Cerebellar nuclear complex (tissue), 1 donor: ENCODE measurements at places on chromosomes 16 and 17.

- DNase-seq: no peak
Measured at GRCh38 chr16:15996432-15997109, 47.2 kb downstream of the ABCC1 start.

DNA sequence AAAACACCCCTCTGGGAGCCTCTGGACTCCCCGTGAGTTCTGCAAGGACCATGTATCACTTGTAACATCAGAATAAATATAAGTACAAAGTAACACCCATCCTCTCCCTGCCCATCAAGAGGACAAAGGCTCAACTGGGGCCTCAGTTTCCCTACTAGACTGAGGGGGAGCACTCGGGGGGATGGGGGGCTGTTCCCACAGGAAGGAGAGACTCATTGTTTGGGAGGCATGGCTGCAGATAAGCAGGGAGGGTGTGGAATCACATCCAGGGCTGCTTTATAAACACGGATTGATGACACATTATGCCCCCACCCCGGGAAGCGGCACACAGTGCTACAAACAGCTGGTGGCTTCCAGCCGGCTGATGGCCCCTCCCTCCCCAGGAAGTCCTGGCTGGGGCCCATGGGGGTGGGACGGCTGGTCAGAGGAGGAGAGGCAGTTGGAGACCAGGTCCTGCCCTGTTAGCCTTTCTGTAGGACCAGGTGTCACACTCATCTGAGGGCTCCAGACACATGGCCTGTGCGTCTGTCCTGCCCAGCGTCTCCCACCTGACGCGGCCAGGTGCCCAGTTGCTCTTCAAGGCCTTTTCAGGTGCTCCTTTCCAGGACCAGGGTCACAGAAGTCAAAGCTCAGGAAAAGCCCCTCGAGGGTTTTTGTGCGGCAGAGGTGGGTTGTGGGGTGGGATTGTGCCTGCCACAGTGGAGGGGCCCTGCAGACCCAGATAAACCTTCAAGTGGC is 1.3 kb upstream of the MPG start:
- DNase-seq: no peak

DNA sequence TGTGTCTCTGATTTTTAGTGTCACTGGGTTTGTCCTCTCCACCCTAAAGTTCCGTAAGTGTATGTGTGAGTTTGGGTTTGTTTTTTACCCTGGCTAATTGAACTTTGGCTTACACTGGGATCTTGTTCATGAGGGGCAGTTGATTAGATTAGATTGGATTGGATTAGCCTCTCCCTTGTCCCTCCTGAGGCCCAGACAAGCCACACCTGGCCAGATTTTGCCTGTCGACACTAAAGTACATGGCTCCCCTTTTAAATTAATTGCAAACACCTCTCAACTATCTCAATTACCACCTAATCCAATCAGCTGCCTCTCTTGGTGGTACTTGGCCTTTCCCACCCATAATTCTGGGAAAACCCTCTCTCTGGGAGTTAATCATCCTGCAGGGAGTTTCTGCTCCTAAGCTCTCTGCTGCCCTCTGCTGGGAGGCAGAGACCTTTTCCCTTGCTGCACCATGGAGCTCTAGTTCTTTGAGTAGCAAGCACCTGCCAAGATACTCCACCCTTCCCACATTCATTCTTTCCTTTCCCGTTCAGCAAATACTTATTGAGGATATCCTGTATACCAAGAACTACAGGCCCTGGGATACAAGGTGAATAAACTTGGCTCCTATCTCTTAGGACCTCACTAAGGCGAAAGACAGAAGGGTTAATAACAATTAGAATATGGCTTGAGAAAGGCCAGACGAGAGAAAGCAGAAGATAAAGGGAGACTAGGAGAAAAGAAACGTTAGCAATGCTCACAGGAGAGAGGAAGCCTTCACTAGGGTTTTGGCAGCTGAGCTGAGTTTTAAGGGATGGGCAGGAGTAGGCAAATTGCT is 60.0 kb upstream of the MPHOSPH6 start:
- no peak for DNase-seq

DNA sequence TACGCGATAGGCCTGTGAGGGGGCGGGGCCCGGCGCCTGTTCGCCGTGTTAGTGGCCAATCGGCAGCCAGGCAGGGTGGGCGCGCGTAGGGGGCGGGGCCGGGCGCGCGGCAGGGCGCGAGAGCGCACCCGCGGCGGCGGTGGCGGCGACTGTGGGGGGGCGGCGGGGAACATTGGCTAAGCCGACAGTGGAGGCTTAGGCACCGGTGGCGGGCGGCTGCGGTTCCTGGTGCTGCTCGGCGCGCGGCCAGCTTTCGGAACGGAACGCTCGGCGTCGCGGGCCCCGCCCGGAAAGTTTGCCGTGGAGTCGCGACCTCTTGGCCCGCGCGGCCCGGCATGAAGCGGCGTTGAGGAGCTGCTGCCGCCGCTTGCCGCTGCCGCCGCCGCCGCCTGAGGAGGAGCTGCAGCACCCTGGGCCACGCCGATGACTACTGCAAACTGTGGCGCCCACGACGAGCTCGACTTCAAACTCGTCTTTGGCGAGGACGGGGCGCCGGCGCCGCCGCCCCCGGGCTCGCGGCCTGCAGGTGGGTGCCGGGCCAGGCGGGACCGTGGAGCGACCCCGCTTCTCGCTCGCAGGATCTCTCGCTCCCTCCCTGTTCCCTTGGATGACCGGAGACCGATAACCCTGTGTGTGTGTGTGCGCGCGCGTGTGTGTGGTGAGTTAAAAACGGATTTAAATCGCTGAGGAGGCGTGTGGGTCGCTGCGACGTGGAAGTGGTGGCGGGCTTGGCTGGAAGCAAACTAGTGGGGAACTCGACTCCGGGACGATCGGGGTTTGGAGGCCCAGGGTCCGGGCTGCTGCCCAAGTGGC is at the start of gene NFATC3:
Gene NFATC3, plus strand, starts transcription at position 112 of the 813 bp plus-strand sequence. Its CDS starts 312 bp downstream, at position 424.
- no peak for DNase-seq

DNA sequence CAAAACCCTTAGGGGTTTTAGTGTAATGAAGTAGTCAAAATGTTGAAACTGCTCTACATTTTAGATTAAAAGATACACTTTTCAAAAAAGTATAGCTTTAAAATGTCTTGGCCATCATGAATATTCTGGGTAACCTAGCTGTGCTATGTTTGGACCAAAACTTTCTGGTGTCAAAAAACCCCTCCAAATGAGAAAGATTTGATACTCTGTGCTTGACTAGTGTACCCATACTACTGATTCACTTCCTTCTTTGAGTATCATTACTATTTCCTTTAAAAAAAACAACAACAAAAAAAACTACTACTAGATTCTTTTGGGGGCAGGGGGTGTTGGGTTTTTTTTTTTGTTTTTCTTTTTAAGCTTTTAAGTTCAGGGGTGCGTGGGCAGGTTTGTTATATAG is 37.3 kb downstream of the PTRH2 start:
- no peak for DNase-seq

- no peak for DNase-seq
Measured at GRCh38 chr16:82655072-82655714, 28.4 kb downstream of the CDH13 start.

- no peak for DNase-seq
Measured at GRCh38 chr17:6427279-6427781, 7.6 kb downstream of the AIPL1 start.

- DNase-seq: no peak
Measured at GRCh38 chr17:76414334-76415295, 30.2 kb downstream of the SPHK1 start.

- no peak for DNase-seq
Measured at GRCh38 chr16:50464325-50465290, 83.6 kb upstream of the NKD1 start.

- no peak for DNase-seq
Measured at GRCh38 chr17:56125830-56126819, 27.1 kb upstream of the ANKFN1 start.

DNA sequence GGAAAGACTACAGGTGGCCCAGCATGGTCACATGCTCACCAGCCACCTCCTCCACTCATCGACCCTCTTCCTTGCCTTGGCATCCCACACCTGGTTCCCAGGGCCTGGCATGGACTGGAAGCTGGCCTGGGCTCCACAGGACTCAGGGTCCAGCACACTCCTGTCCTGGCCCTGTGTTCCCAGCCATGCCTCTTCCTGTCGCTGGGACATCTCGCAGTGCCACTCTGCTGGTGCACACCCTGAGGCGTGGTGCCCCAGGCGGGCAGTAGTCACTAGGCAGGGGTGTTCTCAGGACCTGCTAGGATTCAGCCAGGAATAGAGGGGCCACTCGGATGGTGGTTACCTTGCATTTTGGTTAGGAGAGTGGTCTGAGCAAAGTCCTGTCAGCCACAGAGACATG is 99.4 kb downstream of the AMFR start:
- no peak for DNase-seq

DNA sequence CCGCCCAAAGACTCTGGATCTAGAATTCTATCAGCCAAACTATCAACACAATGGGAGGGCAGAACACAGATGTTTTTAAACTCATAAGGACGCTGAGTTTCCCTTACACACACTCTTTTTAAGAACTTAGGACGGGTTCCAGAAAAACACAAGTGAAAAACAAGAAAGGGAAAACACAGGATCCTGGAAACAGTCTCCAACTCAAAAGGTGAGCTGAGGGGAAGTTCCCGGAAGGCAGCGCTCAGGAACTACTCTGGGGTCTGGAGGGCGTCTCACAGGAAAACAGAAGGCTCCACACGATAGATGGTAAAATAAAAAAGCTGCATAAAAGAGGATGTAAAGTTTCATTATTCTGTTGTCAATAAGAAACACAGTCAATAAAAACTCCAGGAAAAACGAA is 80.2 kb upstream of the DOC2B start:
- no peak for DNase-seq

DNA sequence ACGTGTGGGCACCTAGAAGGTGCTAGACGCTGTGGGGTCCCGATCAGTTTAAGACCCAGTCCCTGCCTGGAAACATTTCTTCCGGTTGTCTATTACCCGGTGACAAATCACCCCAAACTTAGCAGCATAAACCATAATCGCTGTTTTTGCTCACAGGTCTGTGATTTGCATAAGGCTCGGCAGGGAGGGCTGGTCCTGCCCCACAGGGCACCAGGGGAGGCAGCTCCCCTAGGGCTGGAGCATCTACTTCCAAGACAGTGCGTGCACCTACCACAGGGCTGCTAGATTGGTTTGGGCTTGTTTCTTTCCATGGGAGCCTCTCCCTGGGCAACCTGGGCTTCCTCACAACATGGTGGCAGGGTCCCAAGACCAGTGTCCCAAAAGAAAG is 214.5 kb upstream of the CIBAR2 start:
- no peak for DNase-seq

- no peak for DNase-seq
Measured at GRCh38 chr16:23374721-23375510, 72.8 kb downstream of the SCNN1B start.

GRCh38 chr16:19436540-19436939 is 18.9 kb downstream of the TMC5 start:
- no peak for DNase-seq

DNA sequence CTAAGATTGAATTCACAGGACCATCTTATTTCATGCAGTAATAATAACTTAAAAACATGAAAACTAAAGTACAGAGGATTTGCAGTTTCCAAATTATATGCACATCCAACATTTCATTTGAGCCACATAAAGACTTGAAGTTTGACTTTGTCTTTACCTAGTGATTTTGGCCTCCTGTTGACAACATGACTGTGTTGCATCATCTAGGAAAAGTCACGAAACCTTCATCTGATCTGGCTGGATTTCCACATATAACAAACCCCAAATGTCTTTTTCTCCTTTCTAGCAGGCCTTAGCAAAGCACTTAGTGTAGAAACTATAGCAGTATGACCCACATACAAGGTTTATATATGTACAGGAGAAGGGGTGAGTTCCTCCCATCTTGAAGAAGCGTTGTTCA is 406.5 kb upstream of the CDH5 start:
- no peak for DNase-seq

- DNase-seq: no peak
Measured at GRCh38 chr17:52244689-52245088, 86.2 kb upstream of the CA10 start.

GRCh38 chr16:17062676-17063075 is 408.1 kb downstream of the XYLT1 start:
- no peak for DNase-seq

GRCh38 chr16:85675251-85675874 is 13.4 kb downstream of the GINS2 start:
- DNase-seq: no peak

DNA sequence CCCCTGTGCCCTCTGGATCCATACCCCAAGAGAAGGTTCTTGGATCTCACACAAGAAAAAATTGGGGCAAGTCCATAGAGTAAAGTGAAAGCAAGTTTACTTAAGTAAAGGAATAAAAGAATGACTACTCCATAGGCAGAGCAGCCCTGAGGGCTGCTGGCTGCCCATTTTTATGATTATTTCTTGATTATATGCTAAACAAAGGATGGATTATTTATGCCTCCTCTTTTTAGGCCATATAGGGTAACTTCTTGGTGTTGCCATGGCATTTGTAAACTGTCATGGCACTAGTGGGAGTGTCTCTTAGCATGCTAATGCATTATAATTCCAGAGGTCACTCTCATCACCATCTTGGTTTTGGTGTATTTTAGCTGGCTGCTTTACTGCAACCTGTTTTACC is 70.8 kb downstream of the NLK start:
- DNase-seq: no peak

DNA sequence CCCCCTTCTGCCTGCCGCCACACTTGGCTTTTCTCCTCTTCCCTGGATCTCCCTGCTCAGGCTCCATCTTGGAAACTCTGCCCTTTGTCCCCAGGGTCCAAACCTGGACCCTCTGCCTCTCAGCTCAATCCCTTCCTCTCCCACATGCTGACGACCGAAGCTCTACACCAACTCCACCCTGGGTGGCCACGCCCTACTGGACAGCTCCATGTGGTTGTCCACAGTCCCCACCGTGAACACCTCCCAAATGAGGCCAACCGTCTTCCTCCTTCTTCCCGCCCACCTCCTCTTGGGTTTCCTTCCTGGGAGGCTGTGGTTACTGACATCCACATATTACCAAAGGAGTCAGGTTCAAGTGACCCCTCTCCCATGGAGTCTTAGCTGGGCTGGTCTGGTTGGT is 22.6 kb upstream of the MLKL start:
- no peak for DNase-seq

DNA sequence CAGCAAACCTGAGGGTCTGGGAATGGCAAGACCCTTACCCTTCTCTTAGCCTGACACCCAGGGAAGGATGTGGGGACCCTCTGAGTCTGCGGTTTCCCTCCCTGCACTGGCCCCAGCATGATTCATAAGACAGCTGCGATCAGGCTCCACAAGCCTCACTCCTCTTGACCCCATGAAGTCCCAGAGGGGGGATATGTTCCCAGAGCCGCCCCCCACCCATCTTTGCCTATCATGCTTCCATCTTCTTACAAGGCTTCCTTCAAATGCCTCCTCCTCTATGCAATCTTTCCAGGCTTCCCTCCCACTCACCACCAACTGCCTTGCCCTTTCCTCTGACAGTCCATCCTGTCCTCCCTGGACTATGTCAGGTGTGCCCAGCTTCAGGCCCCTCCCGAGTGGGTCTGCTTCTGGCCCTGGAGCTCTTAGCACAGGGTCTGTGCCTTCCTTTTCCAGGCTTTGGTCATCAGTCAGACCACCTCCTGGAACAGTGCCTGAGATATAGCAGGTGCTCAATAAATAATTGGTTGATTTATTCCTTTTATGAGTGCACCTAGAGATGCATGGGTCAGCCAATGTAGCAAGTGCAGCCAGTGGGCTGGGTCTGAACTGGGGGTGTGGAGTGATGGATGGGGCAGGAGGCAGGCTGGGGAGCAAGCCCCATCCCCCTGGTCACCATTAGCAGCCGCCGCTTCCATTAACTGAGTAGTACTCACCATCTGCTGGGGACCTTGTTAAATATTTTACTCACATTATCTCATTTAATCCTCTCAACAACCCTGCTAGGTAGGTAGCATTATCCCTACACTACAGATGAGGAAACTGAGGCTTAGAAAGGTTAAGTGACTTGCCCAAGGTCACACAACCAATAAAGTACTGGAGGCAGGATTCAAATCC is 8.4 kb downstream of the DLX3 start:
- DNase-seq: no peak
